ENCODE measurements at places on chromosomes 6 and 20.

GRCh38 chr6:164695896-164696295, 613.5 kb downstream of the C6orf118 start:
- no peak for DNase-seq

DNA sequence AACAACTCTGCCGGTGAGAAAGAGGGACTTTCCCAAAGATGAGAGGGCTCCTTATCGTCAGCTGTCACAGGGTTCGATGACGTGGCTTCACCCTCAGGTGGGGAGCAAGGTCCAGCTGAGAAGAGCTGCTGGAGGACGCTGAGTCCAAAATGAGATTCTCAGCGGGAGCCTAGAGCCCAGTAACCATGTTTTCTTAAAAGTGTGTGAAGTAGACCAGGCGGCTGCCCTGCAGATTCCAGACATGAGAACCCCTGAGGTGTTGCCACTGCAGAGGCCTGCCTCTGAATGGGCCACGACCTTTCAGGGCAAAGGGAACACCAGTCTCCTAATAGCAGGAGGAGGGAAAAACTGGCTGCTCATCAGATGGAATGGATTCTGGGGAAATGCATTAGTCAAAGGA, 375.1 kb downstream of the BTBD9 start:
- DNase-seq = no peak

DNA sequence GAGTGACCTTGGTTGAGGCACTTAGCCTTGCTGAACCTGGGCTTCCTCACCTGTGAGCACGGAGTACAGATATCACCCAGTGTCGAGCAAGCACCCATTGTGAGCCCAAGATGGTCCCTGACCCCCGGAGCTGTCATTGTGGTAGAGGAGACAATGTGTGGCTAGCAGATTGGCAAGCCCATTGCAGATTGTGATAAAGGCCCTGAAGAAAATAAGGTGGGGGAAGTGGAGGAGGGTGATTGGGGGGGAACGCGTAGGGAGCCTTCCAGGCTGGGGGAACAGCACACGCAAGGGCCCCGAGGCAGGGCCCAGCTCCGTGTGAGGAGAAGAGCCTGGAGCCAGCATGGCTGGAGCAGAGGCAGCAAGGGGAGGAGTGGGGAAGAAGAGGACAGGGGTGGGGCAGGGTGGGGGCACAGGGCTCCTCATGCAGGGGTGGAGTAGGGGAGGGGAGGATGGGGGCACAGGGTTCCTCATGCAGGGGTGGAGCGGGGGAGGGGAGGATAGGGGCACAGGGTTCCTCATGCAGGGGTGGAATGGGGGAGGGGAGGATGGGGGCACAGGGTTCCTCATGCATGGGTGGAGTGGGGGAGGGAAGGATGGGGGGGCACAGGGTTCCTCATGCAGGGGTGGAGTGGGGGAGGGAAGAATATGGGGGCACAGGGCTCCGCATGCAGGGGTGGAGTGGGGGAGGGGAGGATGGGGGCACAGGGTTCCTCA, 7.0 kb downstream of the CEBPB start:
- DNase-seq = no peak

GRCh38 chr20:3933218-3933617, 44.0 kb downstream of the PANK2 start:
- DNase-seq = no peak

DNA sequence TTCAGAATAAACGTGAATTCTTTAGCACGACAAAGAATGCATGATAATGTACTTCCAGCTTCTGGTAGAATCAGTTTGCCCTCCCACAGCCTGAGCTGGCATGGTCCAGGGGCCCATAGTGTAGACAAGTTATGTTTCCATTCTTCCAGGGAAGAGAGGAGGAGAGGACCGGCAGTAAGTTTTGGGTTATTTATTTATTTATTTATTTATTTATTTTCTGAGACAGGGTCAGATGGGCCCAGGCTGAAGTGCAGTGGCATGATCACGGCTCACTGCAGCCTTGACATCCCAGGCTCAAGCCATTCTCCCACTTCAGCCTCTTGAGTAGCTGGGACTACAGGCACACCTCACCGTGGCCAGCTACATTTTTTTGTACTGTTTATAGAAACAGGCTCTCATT, 4.7 kb downstream of the GABRR1 start:
- no peak for DNase-seq

GRCh38 chr20:25050501-25051350, 7.2 kb downstream of the ACSS1 start:
- DNase-seq = no peak

GRCh38 chr20:45985573-45985972, 13.6 kb upstream of the ZNF335 start:
- no peak for DNase-seq

Data from stimulated activated effector memory CD8-positive, alpha-beta T cell treated with anti-CD3 and anti-CD28 coated beads, Interleukin-12 subunit alpha, Interleukin-12 subunit beta, amount 100 ng/mL, for 72 hours (primary cell).